ENCODE measurements at places on chromosomes 5 and 9.

- DNase-seq, result no peak
Observed at GRCh38 chr9:91197232-91198181, 164.2 kb downstream of the AUH start.

GRCh38 chr5:11166923-11167322, 405.9 kb upstream of the DAP start:
- no peak for DNase-seq

GRCh38 chr5:150511578-150512367, 3.8 kb downstream of the NDST1 start:
- DNase-seq, result peak; percentile 80

- DNase-seq, result no peak
Observed at GRCh38 chr5:75707911-75708509, 9.2 kb downstream of the POC5 start.

DNA sequence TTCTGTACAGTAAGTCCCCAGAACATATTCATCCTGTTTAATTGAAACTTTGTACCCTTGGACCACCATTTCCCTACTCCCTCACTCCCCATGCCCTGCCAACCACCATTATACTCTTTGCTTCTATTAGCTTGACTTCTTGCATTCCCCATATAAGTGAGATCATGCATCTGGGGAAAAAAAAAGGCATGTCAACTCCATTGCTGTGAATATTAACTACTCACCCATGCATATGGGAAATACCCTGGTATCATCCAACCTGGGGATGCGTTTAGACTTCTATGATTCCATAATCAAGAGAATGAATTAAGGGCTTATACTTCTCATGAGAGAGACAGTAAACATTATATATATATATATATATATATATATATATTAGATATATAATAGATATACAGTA, 659.4 kb upstream of the C9orf72 start:
- DNase-seq, result no peak

DNA sequence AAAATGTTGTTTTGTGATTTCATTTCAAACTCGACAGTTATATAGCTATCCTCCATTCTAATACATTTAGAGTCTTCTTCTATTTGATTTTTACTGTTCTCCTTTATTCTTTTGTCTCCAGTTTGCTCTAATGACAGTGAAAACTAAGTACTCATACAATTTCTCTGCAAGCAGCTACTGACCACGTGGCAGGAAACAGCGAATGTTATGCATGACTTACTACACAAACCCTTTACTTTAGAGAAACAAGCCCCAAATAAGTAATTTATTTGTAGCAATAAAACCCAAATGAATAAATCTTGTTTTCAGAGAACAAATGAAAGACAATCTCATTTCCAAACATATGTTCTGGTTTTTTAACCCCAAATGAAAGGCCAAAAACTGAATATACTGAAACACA, 41.9 kb downstream of the CDH6 start:
- DNase-seq, result no peak

DNA sequence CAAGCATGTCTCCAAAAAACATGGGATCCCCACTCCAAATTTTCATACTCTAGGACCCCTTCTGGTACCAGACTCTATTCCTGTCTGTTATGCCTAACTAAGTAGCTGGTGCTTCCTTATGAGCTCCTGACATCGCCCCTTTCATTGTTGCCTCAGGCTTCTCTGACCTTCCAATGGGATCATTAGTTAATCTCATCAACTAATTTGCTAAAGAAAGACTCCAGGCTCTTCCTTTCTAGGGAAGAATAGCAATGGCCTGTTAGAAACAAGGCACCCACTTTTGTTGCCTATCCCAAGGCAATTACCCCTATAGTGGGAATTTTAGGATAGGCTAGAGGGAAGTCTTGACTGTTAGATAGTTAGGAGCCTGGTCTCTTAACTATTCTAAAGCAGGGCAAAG, 369.5 kb downstream of the MLLT3 start:
- DNase-seq, result no peak

GRCh38 chr9:69519470-69520240, 152.5 kb downstream of the APBA1 start:
- no peak for DNase-seq

GRCh38 chr5:79075646-79076426, 6.3 kb downstream of the BHMT2 start:
- DNase-seq, result no peak

DNA sequence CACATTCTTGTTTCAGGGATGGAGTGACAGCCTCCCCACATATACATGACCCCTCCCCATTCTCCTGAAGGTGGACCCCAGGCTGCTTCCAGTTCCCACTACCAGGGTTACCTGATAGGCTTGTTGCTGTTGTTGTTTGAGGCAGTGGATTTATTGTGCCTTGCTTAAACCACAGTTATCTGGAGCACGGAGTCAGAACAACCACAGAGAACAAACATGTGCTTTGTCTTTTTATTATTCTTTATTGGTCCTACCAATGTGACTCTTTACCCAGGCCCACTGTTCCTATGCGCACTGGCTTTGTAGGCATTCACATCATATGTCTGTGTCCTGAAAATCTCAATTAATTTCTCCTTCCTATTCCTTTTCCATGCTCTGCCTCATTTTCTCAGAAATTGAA, 41.2 kb upstream of the IPPK start:
- no peak for DNase-seq

DNA sequence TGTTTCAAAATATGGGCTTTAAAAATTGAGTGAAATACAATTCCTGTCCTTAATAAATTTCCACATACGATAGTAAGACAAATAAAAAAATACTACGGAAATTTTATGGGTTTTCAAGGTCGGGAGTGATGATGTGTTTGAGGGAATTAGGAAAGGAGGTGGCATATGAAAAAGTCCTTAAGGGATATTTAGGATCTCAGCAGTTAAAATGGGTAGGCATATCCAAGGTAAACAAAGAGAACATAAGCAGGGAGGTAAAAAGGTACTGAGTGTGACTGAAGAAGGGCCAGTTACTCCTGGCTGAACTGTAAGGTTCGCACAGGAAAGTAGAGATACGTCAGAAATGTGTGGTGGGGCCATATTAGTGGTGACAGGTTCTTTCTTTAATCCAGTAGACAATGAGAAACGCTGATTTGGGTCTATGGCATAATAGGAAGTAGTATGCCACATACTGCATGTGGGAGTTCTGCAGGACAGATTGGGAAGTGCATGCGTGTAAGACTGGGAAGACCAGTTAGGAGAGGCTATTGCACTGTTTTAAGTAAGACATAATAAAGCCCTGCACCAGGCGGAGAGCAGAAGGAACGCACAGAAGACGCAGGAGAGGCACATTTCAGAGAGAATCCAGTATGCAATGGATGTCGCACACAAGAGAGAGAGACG, 937 bp upstream of the HMGCR start:
- no peak for DNase-seq

- DNase-seq, result no peak
Observed at GRCh38 chr5:17364987-17365810, 132.8 kb upstream of the TAF11L2 start.

GRCh38 chr9:7206221-7206758, 448.5 kb downstream of the KDM4C start:
- DNase-seq, result no peak

- no peak for DNase-seq
Observed at GRCh38 chr5:52748590-52748989, 39.1 kb upstream of the ITGA1 start.

DNA sequence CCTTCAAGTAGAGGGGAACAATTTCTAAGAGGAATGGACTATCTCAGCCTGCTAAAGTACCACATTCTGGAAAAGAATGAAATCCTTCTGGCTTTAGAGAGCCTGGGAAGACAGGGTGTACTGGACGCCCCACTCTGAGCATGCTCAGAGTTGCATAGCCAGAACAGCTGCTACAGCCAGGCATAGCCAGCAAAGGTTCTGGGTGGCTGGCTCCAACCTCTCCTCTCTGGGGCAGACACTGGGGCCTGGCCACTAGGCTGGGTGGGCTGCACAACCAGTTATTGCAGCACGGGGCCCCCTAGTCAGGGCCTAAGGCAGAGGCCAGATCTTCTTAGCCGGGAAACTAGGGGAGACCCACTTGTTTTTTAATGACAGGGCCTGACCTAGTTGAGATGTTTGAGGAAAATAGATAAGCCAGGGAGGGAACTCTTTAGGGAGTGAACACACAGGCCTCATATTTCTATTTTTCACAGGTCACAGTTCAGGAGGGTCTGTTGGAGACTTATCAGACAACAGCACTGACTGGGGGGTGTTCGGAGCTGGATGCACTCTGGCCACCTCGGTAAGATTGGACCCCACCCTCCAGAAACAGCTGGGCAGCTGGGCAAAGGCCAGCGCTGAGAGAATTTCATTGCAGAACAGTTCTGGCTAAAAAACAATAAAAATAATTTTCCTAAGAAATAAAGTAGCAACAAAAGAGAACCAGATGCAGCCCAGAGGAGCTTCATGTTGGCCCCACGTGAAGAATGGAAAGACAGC, 142.9 kb downstream of the LPAR1 start:
- no peak for DNase-seq

DNA sequence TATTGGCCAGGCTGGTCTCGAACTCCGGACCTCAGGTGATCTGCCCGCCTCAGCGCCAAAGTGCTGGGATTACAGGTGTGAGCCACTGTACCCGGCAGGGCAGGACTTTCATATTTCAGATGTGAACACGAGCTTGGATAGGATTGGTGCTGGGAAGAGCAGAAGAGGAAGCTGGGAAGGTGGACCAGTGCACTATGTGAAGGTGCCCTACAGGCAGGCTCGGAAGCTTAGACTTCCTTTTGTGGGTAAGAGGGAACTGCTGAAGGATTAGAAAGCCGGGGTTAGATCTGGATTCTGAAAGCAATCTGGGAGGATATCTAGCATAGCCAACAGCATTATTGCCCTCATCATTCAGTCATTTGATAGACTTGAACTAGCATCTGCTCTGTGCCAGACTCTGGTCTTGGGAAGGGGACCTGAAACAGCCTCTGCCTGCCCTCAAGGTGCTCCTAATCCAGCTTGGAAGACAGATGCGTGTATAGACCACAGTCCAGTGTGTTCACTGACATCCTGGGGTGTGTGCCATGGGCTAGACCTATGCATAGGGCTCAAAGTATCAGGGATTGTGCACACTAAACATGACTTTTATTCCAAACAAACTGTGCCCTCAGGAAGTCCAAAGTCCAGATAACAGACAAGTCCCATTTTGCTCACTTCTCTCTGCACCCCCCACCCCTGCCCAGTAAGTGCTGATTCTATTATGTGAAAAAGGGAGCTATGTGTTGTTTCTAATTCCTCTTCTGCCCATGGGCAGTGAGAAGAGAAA, 637 bp downstream of the CBY3 start:
- DNase-seq, result no peak

DNA sequence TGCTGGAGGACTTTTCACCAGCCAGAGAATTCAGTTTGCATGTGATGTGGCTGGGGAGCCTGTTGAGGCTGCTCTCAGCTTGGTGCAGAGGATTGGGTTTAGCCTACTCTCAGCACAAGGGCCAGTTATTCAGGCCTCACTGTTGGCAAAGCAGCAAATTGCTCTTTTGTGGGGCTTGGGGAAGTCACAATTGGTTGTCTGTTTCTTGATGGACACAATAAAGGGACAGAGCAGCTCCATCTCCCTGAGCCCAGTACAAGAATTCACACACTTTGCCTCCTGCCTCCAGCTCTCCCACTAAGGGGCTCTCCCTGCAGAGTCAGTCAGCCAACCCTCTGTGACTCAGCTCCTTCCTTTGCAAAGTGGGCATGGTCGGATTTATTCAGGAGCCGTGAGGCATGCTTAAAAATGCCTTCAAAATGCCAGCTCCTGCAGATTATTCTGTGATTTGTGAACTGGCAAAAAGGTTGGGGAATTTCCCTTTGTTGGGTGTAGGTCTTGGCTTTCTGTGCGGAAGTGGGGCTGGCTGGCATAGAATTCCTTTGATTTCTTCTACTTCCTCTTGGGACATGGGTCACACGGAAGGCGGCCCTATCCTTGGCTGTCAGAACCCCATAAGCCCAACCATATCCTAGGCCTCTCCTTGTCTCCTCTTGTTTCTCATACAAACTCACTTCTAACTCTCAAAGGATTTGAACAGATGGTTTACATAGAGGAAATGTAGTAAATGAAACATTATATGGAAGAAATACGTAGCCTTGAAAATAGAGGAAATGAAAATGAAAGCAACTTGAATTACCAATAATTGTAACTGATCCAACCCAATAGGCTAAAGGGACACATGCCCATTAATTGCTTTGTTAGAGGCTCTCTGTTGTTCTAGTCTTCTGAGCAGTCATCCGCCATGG, 118.7 kb upstream of the CD180 start:
- DNase-seq, result no peak

GRCh38 chr5:179089502-179089901, 29.3 kb downstream of the ZNF354C start:
- DNase-seq, result no peak

- peak; percentile 71 for DNase-seq
Observed at GRCh38 chr5:171162596-171162995, 146.5 kb upstream of the TLX3 start.

DNA sequence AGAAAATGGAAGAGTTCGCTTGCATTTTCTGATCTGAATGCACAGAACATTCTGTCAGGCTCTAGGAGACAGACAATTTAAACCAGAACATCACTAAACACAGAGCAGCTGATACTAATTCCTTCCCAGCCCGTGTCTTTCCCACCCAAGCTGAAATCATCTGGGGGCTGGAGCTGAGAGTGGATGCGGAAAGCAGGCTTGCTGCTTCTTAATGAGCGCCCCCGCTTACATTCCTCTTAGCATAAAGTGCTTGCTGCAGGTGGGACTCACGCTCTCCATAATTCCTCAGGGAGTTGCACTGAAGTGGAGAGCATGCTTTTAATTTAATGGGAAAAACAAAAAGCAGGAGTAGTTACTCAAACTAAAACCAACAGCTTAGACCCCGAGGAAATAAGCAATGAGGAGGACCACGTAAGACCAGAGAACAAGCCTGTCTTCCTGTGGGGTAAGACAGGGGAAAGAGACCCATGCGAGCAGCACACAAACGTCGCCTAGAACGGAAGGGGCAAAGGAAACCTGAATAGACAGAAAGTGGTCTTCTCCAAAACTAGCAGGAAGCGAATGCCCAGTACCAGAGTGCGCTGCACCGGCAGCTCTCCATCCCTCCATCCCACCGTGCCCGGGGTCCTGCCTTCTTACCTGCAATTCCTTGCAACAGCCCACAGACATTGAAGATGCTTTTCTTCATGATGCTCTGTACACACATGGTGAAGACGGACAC, 139.3 kb downstream of the LHFPL2 start:
- DNase-seq, result no peak

GRCh38 chr9:137972988-137973470, 95.4 kb downstream of the CACNA1B start:
- DNase-seq, result peak; percentile 41

DNA sequence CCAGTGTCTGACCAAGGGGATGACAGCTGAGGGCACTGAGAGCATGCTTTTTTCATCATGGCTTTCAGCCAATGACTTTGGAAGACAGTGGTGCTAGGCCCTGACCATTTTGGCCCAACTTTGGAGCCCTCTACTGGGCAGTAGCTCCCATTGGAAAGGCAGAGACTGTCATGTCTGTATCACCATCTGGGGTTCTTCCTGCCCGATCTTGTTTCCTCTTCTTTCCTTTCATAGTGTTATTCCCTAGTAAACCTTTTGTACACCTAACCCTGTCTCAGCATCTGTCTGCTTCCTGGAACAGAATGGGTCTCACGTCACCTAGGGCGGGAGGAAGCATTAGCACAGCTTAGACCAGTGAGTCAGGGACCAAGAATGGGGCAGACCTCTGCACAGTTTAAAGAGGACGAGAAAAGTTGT, 97.4 kb upstream of the MAST4 start:
- DNase-seq, result no peak

GRCh38 chr9:97675655-97676054, 21.5 kb downstream of the XPA start:
- DNase-seq, result no peak

Data from ecto neural progenitor cell (in vitro differentiated cells).